ENCODE measurements at places on chromosomes 16 and 17. TPM values are rescaled to one million over a fixed set of nuclear protein-coding genes. Genes with fewer than 3 reads are reported as not detected.

CARHSP1 gene
- 300 TPM for total RNA-seq

C1QBP gene
- total RNA-seq = 454 TPM

TP53TG3D gene
- not detected for total RNA-seq

DNA sequence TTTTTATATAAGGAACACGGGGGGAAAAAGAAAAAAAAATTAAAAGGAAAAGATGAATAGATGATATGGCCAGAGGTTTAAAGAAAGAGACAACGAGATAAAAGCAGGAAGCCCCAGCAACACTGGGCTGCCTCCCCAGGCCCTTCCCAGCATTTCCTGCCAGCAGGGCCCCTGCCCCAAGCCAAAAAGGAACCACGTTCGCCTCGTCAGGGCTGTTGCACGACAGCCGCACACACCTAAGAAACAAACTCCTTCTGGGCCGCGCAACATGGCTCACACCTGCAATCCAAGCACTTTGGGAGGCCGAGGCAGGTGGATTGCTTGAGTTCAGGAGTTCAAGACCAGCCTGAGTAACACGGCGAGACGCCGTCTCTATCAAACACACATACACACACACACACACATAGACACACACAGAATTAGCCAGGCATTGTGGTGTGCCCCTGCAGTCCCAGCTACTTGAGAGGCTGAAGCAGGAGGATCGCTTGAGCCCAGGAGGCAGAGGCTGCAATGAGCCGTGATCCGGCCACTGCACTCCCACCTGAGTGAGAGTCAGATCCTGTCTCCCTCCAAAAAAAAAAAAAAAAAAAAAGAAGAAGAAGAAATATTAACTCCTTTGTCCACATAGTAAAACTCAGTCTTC, 83.0 kb downstream of the ANKRD11 start:
- H3K27me3 ChIP-seq = no peaks in the 10 kb centered on the region
- H3K4me3 ChIP-seq = no peak overlapping the region
- DNase-seq = no peak
- H3K36me3 ChIP-seq = no peaks in the 10 kb centered on the region
- peaks cover 23% of the 10 kb centered on the region for H3K4me1 ChIP-seq
- H3K27ac ChIP-seq = no peak overlapping the region

DNA sequence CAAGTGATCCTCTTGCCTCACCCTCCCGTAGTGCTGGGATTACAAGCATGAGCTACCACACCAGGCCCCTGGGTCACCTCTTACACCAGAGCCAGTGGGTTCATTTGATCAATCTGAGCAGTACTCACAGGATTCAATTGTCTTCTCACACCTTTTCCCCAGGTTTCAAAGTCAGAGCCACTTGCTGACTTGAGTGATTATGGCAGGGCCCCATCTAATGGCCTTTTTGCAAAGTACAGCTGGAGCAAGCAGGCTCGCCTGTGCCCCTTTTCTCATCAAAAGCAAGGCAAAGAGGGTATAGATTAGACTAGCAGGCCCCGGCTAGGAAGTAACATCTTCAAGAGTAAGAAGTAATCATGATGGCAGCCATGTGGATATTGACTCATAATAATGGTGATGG, 114.8 kb upstream of the NOL11 start:
- DNase-seq = peak; percentile 57
- no peaks in the 10 kb centered on the region for H3K27me3 ChIP-seq
- no peak overlapping the region for H3K4me3 ChIP-seq
- no peaks in the 10 kb centered on the region for H3K4me1 ChIP-seq

GRCh38 chr17:280216-280615, 72.4 kb downstream of the RPH3AL start:
- no peaks in the 10 kb centered on the region for H3K36me3 ChIP-seq
- H3K27ac ChIP-seq = no peak overlapping the region
- no peaks in the 10 kb centered on the region for H3K4me1 ChIP-seq

DNA sequence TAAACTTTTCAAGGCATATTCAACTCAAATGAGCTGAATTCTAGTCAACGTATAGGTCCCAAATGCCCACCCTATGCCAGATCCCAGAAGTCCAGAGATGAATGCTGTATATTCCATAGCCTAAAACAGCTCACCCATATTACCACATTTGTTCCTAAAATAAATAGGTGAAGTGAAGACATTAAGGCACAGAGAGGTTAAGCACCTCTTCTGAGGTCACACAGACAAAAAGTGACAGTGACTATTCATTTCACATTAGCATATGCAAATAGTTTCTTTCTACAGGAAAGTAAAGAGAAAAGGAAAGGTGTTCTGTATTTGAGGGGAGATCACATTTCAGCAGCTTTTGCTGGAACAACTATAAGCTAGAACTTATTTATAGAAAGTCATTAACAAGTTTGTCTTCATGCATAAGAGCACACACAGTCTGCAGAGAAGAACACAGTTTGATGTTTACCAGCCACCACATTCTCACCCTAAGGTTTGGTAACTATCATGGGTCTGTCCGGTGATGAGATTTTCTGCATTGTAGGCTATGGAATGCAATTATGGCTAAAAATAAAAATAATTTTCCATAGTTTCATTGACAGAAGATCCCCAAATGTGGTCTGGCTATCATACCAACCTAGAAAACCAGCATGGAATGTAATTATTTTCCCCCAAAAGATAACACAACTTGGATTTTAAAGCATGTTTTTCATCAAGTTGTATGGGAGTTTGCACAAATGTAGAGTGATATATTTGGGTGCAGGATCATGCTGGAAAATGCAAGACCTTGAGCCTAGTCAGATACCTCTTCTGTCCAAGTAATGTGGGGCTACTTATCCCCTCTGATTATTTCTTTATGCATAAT, 402.1 kb downstream of the UTP18 start:
- H3K4me3 ChIP-seq = no peak overlapping the region
- H3K4me1 ChIP-seq = no peaks in the 10 kb centered on the region
- H3K27ac ChIP-seq = no peak overlapping the region
- H3K36me3 ChIP-seq = no peaks in the 10 kb centered on the region
- DNase-seq = no peak
